ENCODE measurements at places on chromosomes 7 and 10.

GRCh38 chr7:126605553-126605952, 647.2 kb downstream of the GRM8 start:
- no peak for DNase-seq

- no peak for DNase-seq
These were observed 23.6 kb downstream of the IFIT3 start for GRCh38 chr10:89351412-89351779.

DNA sequence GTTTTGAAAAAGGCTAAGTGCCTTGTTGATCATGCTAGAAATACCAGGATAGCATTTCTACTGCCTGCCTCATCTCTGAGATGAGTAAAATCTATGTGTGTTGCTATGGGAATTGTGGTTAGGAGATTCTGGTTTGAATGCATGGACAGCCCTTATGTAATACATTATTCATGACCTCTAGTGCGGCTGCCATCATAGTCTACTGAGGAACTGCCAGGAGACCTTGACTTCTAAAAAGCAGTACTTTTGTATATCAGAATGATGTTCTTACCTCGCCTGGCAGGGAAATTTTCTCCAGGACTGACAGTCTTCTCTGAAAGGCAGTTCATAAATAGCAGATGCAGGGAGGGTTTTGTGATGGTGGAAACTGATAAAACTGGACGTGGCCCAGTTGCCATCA, 248.5 kb downstream of the NSUN6 start:
- no peak for DNase-seq

DNA sequence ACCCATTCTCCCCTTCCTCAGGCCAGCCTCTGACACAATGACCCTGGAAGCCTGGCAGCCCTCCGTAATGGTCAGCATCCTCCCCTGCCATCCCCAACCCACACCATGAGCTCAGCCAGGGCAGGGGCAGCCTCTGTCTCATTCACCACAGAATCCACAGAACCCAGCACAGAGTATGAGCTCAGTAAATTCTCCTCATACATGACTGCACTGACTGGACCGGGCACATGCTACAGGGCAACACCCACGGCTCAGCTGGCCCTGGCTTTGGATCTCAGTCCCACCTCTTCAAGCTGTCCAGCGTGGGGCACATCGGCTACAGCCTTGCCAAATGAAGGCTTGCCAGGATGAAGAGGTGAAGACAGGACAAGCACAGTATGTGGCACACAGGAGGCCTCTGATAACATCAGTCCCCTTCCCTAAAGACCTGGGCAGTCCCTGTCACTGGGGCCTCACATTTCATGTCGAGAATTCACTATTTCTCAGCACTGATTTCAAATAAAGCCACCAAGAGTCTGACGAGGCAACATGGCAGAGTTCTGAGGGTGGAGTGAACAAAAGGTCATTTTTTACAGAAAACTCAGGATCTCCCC, 7.9 kb downstream of the GPRIN2 start:
- DNase-seq = no peak

- DNase-seq = no peak
These were observed 327.3 kb downstream of the PTEN start for GRCh38 chr10:88190540-88191235.

- no peak for DNase-seq
These were observed 198.1 kb upstream of the KLF14 start for GRCh38 chr7:130932088-130932487.

GRCh38 chr10:73907841-73908517, 3.0 kb upstream of the PLAU start:
- no peak for DNase-seq

DNA sequence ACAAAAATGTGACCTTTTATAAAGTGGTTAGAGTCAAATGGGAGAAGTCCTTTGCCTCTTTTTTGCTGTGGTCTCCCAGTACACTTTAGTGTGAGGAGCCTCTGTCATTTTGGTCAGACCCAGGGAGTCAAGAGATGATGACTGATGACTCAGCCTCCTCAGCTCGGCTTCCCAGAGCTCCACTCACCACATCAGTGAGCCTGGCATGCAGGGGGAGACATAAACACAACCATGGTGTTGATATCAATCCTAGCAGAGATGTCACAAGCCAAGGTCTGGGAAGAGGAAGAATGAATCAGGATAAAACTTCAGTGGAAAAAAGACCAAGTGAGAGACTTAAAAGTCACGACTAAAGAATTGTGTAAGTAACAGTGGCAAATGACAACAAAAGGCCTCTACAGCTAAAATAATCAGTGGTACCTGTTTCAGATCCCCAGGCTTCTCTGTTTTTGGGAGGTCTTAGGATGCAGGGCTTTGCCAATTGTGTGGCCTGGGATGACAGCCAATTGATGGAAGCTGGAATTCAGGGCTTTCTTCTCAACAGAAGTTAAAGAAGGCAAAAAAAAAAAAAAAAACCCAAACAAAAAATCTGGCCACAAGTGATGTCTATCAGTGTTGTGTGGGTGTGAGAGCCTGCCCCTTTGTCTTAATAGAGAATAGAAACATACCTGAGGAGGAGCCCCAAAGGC, 50.2 kb downstream of the TFAM start:
- DNase-seq = no peak

DNA sequence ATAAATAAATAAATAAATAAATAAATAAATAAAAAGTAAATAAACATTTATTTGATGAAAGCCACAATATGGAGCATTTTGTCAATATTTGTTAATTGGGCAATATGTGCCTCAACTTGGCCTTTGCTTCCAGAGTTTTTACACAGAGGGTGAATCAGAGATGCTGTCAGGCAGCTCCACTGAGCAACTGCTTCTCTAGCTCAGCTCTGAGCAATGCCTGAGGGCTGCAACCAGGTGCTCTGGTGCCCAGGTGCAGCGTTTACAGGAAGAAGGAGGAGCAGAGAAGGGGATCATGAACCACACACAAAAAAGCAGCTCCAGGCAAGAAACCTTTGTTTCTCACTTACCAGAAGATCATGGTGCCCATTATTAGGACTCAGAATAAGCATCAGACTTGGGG, 876.2 kb upstream of the AUTS2 start:
- no peak for DNase-seq

GRCh38 chr7:137952426-137952805, 49.5 kb downstream of the CREB3L2 start:
- DNase-seq = no peak

- DNase-seq = no peak
These were observed 269.3 kb downstream of the PPP1R3A start for GRCh38 chr7:113649556-113649955.

- no peak for DNase-seq
These were observed 74.2 kb downstream of the NXPH1 start for GRCh38 chr7:8507566-8507965.

DNA sequence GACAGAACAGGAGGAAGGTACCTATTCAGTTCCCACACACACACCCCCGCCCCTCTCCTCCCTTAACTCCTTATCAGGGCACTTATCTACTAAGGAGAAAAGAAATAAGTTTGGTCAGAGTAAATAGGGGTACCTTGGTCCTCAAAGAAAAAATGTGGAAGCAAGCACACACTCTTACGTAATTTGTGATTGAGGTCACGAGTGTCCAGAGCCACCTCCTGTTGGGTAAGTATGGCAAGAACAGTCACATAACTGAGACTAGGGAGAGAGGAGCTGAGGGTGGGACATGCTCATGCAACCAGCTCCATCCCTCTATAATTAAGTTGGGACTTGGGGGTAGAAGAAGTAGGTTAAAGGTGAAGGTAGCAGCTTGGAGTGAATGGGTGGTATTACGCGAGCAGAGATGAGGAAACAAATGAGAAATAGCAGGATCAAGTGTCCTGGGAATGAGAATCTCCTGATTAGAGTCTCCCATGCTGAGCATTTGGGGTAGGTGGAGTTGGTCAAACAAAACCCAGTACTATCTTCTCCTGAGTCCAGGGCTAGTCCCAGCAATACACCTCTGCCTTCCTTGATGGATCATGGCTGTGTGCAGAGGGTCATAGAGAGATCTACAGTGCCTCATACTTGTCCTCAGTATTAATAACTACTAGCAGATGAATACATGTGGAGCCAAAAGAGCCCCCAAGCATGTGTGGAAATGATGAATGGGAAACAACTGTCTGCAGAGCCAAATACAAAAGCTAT, 77.1 kb downstream of the GSAP start:
- no peak for DNase-seq

- no peak for DNase-seq
These were observed 4.7 kb upstream of the LANCL2 start for GRCh38 chr7:55360486-55360885.

GRCh38 chr7:27888736-27889135, 148.8 kb downstream of the TAX1BP1 start:
- no peak for DNase-seq

DNA sequence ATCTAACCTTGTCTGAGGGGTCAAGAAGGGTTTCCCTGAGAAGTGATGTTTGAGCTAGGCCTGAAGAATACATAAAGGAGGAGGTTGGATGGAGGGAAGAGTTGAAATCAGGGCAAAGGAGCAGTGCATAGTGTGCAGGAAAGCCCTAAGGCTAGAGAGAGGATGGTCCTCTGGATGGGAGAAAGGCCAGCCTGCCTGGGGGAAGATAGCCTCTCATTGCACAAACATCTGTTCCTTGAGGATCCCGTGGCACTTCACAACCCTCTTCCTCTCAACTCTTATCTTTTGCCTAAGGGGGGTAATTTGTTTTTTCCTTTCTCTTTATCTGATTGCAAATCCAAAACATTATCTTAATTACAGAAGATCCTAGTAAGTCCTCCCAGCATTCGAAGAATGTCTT, 35.7 kb downstream of the STAMBPL1 start:
- DNase-seq = no peak

GRCh38 chr7:106671160-106671559, 10.2 kb upstream of the CCDC71L start:
- DNase-seq = no peak

DNA sequence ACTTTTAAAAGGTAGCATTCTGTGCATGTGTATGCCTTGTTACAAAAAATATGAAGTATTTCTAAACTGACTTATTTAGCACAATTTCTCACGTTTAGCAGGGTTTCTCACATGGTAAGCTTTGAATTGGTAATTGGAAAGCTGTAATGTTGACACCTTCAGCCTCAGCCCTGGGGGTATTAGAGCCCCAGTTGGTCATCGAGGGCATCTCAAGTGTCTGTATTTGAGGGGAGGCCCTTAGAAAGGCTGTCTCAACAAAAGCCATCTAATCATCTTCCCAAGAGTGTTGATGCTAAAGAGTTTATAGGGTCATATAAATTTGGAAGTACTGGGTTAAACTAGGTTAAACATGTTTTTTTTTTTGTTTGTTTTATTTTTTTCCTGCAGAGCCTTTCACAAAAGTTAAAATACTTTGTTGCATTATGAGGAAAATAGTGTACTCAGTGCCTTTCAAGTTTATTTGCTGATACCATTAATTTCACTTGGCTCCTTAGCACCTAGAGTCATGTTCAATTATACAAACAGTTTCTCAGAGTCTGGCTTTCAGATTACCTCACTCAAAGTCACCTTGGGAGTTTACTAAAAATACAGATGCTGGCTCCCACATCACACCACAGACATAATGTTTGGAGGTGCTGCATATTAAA, 134.0 kb downstream of the CD36 start:
- no peak for DNase-seq

DNA sequence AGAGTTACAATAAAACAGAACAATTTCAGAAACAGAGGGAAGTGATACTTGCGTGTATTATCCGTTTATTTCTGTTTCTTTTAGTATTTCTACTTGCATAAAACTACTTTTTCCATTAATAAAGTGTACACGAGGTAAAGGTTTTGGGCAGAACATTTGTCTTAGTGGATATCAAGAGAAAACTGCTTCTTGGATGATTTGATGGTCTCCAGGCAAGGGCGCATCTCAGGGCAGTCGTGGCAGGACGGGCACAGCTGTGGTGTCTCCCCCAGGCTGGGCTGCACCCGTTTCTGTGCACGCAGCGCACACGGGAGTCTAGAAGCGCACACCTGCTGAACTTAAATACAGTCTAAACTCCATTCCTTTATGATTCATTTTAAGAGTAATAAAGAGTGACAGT, 23.4 kb upstream of the RNF32 start:
- DNase-seq = no peak

GRCh38 chr7:26193432-26194207, 6.9 kb downstream of the HNRNPA2B1 start:
- DNase-seq = no peak

- no peak for DNase-seq
These were observed 11.1 kb upstream of the MSS51 start for GRCh38 chr10:73444457-73444856.

GRCh38 chr7:150990416-150991186, at the start of gene NOS3:
Gene NOS3 (plus strand): TSS chr7:150991017. CDS start chr7:150993804, 2,787 bp downstream.
- DNase-seq = no peak

Data from activated T-cell treated with anti-CD3 and anti-CD28 coated beads for 1 hour (primary cell).